ENCODE measurements at places on chromosomes 13 and 19.

DNA sequence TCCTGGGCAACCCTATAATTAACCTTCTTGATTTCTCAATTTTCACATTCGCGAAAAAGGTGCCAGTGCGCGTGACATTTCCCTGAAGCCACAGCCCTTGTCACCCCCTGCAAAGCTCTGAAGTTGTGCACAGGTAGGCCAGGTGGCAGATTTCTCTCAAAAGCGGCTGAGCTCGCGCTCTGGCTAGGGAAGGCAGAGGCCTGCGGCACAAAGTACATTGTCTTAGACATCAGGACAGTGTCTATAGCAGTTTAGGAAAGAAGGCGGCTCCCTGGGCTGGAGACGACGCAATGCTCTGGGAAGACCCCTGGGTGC lies 42.9 kb upstream of the ZNF14 start:
- DNase-seq: no peak

- DNase-seq: no peak
These were observed 1163.3 kb upstream of the PRR20A start for GRCh38 chr13:55977436-55977835.

DNA sequence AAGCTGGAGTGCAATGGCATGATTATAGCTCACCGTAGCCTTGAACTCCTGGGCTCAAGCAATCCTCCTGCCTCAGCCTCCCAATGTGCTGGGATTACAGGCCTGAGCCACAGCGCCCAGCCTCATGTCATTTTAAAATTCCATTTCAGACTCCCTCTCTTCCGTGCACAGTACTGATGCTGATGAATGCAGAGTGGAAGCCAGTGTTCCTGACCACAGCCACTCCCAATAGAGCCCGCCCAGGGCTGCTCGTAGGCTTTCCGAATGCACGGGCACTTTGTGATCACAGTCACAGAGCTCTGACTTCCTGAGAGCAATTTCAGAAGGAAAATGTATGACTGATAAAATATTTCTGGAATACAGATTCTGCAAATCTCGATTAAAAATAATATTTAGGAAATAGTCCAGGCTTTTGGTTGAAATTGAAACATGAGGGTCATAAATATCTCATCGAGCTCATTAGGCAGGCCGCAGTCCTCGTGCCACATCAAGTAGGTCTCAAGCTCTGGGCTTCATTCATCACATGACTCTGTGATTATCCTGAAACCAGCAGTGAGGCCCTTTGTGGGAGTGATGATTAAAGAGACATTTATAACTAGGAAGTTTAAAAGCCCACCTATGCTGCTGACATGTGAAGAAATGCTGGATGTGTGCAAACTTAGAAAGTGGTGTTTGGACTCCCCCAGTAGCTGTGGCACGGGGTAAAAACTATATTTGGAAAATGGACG lies 38.9 kb upstream of the AMER2 start:
- no peak for DNase-seq

DNA sequence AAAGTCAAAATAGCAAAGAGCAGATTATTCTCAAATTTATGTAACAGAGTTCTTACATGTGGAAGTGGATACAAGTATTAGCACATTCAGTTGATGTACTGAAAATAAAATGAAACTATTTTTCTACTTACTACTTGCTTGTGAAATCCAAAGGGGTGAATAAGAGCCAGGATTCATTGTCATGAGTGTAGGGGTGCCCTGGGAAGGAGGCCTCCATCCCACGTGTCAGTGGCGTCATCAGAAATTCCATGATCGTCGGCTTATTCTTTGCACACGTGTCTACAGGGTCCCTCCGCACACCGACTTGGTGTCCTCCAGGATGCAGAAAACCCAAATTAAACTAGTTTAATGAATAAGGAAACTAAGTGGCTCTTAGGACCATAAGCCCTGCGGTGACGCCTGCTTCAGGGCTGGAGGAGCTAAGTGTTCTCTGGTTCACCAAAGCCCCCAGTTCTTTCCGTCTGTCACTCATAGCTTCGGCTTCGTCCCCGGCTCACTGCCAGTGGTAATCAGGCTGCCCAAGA lies 55.5 kb downstream of the IRS2 start:
- DNase-seq: no peak

GRCh38 chr13:101978552-101979315 lies 423.1 kb downstream of the FGF14 start:
- no peak for DNase-seq

DNA sequence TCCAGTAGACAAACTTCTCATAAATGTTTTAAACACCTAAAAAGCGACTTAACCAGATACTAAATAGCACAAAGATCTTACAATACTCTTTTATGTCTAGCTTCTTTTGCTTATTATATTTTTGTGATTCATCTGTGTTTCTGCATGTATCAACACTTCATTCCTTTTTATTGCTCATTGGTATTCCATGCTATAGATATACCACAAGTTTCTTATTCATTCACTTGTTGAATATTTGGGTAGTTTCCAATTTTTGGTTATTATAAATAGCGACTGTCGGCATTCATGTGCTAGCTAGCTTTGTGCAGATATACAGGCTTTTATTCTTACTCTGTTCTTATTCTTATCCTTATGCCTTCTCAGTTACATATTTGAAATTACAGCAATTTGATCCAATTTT lies 50.0 kb upstream of the RGCC start:
- DNase-seq: no peak

DNA sequence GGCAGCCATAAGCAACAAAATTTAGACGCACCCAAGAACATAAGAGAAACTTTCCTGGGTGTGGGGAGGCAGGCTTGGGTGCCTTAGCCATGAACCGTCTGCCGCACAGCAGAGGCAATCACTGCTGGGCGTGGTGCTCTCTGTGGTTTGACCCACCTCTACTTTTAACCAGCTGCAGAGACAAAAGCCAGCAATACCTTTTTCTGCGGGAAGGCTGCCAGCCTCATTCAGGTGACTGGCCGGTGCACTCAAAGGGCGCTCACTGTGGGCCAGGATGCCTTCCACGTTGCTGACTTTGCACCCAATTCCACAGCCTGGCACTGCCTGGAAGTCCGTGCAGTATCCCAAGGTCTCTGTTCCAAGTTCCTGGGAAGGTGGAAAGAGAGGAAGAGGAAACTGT lies 69.1 kb downstream of the ATP7B start:
- no peak for DNase-seq

- DNase-seq: no peak
These were observed 557 bp downstream of the ZNF524 start for GRCh38 chr19:55600662-55601028.

- DNase-seq: no peak
These were observed 700.7 kb downstream of the DIAPH3 start for GRCh38 chr13:59463023-59463422.

DNA sequence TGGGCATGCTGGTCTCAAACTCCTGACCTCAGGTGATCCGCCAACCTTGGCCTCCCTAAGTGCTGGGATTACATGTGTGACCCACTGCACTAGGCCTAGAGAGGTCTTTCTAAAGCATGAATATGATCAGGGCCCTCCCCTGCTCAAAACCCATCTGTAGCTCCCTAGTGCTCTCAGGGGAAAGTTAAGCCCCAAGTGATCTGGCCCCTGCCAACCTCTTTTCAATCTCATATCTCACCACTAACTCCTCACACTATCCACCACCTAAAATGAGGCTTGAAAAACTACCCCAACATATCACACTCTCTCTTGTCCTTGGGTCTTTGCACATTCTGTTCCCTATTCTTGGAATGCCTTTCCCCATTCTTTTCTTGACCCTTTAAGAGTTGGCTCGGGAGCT lies 2.0 kb upstream of the DMWD start:
- DNase-seq: no peak

DNA sequence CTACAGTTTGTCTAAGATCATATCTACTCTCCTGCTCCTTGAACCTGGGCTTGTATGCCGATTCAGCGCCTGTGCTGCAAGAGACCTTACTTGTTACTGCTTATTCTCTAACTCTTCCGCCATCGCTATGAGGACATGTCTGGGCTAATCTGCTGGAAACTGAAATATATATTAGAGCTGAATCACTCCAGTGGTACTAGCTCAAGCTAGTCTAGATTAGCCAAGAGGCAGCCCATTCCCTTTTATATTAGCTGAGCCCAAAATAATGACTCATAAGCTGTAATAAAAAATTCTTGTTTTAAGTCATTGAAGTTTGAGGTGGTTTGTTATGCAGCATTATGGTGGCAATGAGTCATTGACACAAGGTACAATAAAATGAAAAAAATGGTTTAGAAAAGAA lies 52.8 kb downstream of the SLC6A16 start:
- DNase-seq: no peak

DNA sequence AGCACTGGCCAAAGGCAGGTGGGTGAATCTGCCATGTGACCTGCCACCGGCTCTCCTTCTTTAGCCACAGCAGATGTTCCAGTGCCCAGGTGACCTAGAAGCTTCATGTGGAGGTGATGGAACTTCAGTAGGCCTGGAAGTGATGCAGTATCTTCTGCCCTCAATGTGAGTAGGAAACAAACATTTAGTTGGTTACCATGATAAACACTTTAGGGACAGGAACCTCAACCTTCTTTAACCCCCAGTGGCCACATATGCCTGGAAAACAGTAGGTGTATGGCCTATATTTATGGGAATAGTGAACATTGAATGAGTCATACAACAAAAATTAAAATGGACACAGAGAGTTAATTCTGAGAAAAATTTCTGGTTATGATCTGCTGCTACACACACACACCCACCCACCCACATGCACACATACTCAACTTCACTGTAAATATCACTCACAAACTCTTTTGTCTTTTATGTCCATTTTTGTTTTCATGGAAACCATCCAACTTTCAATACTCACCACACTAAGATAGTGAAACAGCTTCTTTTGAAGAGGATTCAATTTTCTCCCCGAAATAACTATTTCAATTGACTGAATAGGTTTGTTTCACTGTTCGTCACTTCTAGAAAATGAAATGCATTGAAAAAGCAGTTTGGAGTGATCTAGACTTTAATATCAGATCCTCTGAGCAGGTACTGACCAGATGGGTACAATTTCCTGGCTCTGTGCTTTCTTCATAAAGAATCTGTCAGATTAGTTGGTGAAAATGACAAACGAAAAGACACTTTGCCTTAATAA lies 97.3 kb downstream of the STARD13 start:
- no peak for DNase-seq

GRCh38 chr13:102587916-102588315 lies 8.9 kb upstream of the TPP2 start:
- DNase-seq: no peak

GRCh38 chr13:85819513-85819912 lies 20.3 kb upstream of the SLITRK6 start:
- DNase-seq: no peak

GRCh38 chr19:41085748-41086415 lies 2.4 kb upstream of the CYP2A13 start:
- no peak for DNase-seq

DNA sequence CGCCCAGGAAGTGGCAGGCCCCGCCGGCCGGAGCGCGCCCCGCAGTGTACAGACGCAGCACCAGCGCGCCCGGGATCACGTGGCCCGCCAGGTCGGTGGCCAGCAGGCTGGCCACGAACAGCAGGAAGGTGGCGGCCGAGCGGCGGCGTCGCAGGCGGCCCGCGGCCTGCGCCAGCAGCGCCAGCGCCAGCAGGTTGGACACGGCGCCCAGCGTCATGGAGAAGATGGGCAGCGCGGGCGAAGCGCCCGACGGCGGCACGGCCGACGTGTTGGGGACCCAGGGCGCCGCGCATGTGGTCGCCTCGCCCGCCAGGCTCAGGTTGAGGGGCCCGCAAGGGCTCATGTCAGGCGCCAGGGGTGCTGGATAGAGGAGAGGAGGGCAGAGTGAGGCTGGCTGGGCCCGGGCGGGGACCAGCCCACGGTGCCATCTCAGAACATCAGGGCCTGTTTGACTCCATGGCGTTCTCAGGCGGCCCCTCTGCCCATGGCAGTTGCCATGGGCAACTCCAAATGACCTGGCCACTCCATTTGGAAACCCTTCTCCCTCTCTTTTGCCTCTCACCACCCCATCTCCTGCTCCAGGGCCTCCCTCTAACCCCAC lies 1.1 kb downstream of the PTGER1 start:
- no peak for DNase-seq

DNA sequence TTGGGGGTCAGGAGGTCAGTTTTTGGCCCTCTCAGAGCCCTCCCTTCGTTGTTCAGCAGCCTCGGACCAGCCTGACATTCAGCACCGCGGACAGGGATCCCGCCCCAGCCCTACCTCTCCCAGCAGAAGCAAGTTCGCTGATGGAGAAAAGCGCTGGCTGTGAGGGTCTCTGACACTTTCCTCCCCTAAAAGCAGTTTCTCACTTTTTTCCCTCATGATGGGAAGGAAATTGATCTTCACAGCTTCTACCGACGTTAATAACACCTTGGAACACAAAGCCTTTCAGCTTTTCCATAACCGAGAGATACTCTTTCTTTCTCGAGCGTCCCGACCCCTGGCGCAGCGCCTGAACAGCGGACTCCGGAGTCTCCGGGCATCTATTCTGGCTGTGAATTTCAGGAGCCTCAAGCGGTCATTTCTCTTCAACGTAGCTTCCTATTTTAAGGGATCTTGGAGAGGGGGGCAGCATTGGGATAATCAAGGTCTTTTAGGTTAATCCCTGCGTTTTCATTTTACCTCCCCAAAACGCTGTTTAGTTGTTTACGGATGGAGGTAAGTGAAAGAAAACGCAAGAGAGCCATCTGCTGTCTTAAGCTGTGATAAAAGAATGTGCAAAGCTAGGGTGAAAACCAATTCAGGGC lies 467.2 kb downstream of the ITGBL1 start:
- DNase-seq: no peak

GRCh38 chr19:14150770-14151661 lies 14.6 kb upstream of the ASF1B start:
- DNase-seq: no peak

DNA sequence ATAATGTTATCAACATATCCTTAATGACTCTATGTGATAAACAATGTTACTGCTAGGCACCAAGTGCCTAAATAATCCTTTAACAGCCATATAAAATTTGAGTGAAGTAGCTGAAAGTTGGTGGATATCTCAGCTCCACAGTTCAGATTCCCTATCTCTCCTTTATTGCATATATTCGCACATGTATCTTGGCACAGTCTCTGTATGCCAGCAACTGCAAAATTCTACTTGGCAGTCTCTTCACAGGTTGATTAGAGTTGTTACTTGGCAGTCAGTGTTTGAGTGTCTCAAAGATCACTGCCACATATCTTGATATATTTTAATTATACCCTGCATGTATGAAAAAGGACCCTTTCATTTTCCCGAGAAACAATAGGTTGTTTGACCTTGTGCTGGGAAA lies 879.3 kb downstream of the OLFM4 start:
- DNase-seq: peak; percentile 10

GRCh38 chr13:62320129-62321108 lies 904.8 kb upstream of the PCDH20 start:
- DNase-seq: peak; percentile 60
